ENCODE measurements at places on chromosomes 4 and X. TPM values are rescaled to one million over a fixed set of nuclear protein-coding genes. Genes with fewer than 3 reads are reported as not detected.

DNA sequence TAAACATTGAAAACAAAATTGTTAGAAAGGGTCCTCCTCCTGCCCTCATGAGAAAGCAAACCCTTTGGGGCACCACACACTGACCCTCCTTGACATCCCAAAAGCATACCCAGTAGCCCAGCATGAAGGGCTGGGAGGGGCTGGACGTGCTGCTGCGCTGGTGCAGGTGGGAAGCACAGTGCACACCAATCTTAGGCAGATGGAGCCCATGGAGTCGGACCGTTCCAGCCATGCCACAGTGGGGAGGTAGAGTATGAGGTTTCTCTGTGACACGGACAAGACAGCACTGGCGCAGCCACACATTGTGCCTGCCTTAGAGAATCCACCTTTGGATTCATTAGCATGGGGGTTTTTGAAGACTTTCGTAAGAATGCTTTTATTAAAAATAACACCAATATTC lies 544.2 kb upstream of the FRG1 start:
- no peaks in the 10 kb centered on the region for H3K27me3 ChIP-seq
- DNase-seq = no peak
- no peak overlapping the region for H3K27ac ChIP-seq
- H3K4me1 ChIP-seq = no peaks in the 10 kb centered on the region

DNA sequence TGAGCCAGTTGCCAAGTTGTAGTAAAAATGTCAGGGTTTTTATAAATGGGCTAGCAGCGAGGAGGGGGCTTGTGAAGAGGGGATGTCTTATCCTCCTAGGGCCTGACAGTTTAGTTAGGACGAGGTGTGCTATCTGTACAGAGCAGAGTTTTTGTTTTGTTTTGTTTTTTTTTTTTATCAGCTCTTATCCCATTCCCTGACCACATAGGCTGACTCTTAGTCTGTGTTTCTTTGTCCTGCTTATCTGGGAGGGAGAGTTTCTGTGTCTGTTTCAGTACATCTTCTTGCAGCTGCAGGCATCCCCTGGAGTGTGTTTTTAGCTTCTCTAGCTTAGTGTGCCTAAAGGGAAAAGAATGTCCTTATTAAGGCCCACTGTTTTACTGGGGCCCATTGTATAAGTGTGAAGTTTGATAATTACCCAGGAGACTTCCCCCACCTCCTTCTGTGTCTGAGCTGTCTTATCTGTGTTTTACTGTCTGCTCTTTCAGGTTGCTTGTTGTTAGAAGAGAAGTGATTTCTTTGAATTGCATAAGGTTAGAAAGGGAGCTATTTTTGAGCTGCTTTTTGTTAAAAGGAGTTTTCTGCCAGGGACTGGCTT lies 32.0 kb downstream of the PAGE2 start:
- no peaks in the 10 kb centered on the region for H3K27me3 ChIP-seq
- no peaks in the 10 kb centered on the region for H3K36me3 ChIP-seq
- no peak overlapping the region for H3K4me3 ChIP-seq
- H3K27ac ChIP-seq = no peak overlapping the region
- H3K4me1 ChIP-seq = no peaks in the 10 kb centered on the region
- DNase-seq = no peak

GRCh38 chr4:4614925-4615678 lies 73.3 kb upstream of the STX18 start:
- no peak for DNase-seq
- no peaks in the 10 kb centered on the region for H3K36me3 ChIP-seq
- no peaks in the 10 kb centered on the region for H3K4me1 ChIP-seq
- H3K27ac ChIP-seq = no peak overlapping the region

DNA sequence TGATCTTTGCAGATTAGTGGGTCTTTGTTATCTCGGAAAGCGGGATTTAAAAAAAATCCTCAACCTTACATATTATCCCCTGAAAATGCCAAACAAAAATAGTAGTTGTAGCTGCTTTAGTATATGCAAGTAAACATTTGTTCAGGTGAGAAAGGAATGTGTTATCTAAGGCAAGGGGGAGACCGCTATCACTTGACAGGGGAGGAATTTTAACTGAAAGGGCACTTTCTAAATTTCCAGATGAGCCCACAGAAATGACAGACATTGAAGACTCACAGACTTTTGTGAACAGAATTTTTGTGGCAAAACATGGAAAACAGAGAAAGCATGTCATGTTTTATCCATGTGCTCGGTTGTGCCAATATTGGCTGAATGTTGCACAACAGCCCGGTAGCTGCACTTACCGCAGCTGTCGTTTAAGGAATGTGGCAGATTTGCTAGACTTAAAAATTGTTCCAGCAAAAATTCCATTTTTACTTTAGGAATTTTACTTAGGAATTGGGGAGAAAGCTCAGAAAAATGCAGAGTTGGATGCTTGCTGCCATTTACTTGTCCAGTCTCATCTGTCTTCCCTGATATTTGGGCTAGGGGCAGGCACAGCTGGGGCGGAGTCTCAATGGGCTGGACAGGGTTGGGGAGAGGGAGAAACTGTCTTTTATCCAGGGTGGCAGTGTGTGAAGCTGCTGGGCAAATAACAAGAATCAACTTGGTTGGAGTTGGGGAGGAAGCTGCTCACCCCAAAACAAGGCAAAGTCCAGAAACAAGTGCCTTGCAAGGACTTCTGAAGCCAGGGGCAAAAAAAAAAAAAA lies 94.6 kb upstream of the RPS6KA3 start:
- H3K4me1 ChIP-seq = no peaks in the 10 kb centered on the region
- H3K27ac ChIP-seq = peak overlapping the region; percentile 82
- no peak overlapping the region for H3K4me3 ChIP-seq
- no peaks in the 10 kb centered on the region for H3K36me3 ChIP-seq

- H3K27ac ChIP-seq = no peak overlapping the region
- H3K27me3 ChIP-seq = no peaks in the 10 kb centered on the region
- no peak for DNase-seq
- no peaks in the 10 kb centered on the region for H3K4me1 ChIP-seq
These were observed 44.2 kb upstream of the SHOX start for GRCh38 chrX:586351-586750.

- H3K27ac ChIP-seq = no peak overlapping the region
- no peaks in the 10 kb centered on the region for H3K27me3 ChIP-seq
- no peaks in the 10 kb centered on the region for H3K36me3 ChIP-seq
- no peak for DNase-seq
- no peaks in the 10 kb centered on the region for H3K4me1 ChIP-seq
- no peak overlapping the region for H3K4me3 ChIP-seq
These were observed 17.2 kb downstream of the SLC39A8 start for GRCh38 chr4:102328045-102328444.

The RAB28 gene
- 17.9 TPM for total RNA-seq

Measured in upper lobe of right lung (tissue), 1 donor.